ENCODE measurements at places on chromosomes 4 and X.
A peak's percentile ranks its signal among the peaks of the same experiment; 100 is the strongest.

- no peak for DNase-seq
Observed at GRCh38 chr4:177974461-177974860, 532.2 kb upstream of the AGA start.

GRCh38 chr4:74394476-74395136, 29.7 kb downstream of the EREG start:
- DNase-seq, result no peak

DNA sequence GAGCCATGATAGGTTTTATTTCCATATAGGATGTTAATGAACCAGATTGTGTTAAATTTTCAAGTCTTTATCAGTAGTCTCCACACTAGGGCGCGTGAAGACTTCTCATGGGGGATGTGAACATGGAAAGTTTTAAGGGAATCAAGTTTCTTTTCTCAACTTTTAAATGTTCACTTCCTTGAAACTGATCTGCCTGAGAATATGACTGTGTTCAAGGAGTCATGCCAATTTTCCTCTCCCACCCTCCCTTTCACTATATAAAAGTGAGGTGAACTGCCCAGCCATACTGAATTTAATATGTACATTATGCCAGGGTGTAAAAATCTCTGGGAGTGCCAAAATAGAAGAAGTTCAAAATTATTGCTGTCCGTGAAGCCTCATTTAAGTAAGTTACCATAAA, 30.4 kb upstream of the HPGDS start:
- no peak for DNase-seq

GRCh38 chr4:21790438-21791029, 158.0 kb downstream of the KCNIP4 start:
- DNase-seq, result peak; percentile 48

DNA sequence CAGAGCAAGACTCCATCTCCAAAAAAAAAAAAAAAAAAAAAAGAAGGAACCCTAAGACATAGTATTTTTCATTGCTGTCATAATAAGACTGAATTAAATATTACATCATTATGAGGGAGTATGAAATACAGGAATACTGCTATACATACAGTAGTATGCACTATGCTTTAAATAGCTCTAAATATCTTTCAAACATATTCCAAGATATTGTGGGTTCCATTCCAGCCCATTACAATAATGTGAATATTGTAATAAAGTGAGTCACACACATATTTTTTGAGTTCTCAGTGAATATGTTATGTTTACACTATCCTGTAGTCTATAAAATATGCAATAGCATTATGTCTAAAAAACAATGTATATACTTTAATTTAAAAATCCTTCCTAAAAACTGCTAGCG, 64.8 kb downstream of the GPM6A start:
- no peak for DNase-seq

- DNase-seq, result no peak
Observed at GRCh38 chrX:57587607-57588006, 4.2 kb upstream of the ZXDB start.

DNA sequence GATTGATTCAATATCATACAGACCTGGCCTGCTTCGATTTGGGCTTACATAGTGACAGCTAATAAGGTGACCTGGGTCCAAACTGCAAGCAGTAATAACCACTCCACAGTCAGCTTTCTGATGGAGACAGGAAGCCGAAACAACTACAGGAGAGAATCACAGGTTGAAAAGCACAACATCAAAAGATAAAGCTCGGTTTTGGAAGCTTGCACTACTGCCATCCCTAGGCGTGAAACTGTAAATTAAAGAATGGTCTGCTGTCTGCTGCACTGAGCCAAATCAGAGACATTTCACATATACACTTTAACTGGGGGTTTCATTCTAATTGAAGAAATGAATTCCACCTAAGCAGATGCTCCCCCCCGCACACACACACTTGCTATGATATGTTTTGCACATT, 116.3 kb downstream of the DHX15 start:
- no peak for DNase-seq

- peak; percentile 48 for DNase-seq
Observed at GRCh38 chr4:110049951-110050925, 137.6 kb downstream of the EGF start.

DNA sequence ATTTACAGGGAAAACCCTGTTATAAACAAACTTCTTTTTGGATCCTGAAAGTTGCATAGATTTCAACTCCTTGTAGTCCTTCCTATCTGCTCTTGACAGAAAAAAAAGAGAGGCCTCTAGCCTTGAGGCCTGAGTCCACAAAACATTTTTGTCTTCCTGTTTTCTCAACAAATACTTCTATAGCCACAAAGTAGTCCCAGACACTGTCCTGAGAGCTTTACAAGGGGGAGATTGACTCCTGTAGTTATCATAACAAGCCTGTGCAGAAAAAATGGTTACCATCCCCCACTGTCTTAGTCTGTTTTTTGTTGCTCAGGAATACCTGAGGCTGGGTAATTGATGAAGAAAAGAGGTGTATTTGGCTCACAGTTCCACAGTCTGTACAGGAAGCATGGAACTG, 35.2 kb downstream of the PCDH7 start:
- no peak for DNase-seq

- no peak for DNase-seq
Observed at GRCh38 chrX:54419559-54420302, 20.5 kb upstream of the TSR2 start.

DNA sequence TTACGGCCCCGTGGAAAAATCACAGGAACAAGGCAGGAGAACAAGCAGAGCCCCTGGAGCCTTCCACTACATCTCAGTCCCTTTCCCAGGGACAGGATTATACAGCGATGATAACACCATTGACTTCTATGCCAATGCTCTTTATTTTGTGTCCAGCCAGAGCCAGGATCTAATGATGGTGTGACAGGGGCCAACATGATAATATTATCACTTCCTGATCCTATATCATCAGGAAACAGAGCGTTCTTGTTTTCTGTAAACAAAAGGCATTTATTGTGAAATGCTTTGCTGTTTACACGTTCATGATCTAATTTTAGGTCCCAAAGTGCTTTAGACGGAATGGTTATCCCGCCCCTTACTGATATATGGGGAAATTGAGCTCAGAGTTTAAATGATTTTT, 12.8 kb downstream of the TMPRSS11E start:
- no peak for DNase-seq

DNA sequence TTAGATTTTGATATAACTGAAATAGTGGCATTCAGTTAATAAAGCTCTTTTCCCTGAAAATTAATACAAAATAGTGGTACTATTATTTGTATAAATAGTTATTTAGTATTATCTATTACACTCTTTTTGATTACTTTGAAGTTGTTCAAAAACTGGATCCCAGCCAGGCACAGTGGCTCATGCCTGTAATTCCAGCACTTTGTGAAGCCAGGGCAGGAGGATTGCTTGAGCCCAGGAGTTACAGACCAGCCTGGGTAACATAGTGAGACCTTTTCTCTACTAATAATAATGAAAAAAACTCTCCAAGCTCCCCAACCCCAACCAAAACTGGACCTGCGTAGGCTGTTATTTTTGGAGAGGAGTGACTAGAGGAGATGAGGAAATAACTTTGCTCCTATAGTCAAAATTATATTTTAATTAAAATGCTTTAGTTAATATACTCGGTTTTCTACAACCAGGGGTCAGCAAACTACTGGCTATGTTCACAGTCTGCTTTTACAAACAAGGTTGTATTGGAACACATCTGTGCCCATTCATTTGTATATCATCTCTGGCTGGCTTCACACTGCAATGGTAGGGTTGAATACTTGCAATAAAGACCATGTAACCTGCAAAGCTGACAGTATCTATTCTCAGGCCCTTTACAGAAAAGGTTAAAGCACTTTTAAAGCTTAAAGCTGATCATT, 27.6 kb downstream of the GUCY1A1 start:
- no peak for DNase-seq

- peak; percentile 1 for DNase-seq
Observed at GRCh38 chrX:109782994-109783700, 50.1 kb upstream of the ACSL4 start.

DNA sequence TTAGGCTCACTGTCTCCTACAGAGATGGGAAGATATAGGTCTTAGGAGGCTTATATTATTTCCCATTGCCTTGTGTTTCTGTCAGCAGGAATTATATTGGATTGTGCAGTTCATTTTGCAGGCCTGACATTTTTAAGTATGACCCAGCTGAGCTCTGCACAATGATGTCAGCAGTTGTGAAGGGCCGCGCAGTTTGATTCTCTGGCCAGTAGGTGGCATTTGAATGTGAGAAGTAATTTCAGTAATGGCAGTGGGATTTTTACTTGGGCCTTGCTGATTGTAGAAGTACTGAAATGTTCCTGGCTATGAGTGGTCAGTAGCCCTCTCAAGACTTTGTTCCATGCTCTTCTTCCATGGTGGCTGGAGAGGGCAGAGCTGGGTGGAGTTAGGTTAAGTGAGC, 247.2 kb upstream of the MTMR8 start:
- no peak for DNase-seq

- DNase-seq, result no peak
Observed at GRCh38 chrX:144379156-144379555, 495.3 kb downstream of the UBE2NL start.

DNA sequence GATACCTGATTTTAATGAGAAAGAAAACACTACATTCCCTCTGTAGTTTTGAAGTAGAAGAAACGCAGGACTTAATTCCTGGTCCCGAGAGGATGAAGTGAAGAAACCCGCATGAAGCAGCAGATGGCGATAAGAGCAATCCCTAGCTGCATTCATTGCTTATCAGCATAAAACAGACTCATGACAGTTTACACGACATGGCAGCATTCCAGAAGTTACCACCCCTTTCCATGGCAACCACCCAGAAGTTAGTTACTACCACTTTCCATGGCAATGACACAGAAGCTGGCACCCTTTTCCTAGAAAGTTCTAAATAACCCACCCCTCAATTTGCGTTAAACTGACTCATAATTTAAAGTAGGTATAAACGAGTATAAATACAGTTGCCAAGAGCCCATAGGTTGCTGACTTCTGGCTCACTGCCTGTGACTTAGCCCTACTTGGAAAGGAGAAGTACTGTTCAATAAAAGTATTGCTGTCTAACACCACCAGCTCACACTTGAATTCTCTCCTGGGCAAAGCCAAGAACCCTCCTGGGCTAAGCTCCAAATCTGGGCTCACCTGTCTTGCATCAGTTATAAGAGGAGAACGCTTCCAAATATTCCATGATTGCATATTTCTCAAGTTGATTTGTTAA, 5.5 kb upstream of the XAGE2 start:
- DNase-seq, result no peak

DNA sequence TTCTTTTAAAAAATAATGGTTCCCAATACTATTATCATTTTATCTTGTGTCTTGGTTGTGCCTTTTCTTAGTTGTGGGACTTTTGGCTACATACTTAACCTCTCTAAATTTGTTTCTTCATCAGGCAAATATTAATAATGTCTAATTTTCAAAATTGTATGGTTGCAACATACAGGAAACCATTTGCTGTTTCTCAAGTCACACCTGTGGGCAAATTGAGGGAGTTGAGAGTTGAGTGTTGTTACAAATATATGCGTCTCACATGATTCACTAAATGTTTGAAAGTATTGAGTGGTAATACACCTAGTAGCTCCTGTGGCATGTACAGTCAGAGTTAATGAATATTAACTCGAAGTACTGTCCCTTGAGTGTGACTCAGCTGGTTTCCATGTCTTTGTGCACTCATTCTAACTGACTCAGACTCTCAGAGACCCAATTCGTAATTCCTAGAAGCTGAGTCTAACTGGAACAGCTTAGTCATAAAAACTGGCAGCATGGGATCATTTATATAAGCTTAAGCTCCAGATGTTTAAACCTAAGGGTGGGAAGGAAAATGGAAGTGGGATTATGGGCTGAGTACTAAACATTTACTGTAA, 802.4 kb downstream of the TRIML1 start:
- peak; percentile 94 for DNase-seq
